ENCODE measurements at places on chromosomes 7 and 10.
A peak's percentile ranks its signal among the peaks of the same experiment; 100 is the strongest.

GRCh38 chr10:117439243-117439912 lies 64.1 kb upstream of the PDZD8 start:
- DNase-seq = peak; percentile 81

DNA sequence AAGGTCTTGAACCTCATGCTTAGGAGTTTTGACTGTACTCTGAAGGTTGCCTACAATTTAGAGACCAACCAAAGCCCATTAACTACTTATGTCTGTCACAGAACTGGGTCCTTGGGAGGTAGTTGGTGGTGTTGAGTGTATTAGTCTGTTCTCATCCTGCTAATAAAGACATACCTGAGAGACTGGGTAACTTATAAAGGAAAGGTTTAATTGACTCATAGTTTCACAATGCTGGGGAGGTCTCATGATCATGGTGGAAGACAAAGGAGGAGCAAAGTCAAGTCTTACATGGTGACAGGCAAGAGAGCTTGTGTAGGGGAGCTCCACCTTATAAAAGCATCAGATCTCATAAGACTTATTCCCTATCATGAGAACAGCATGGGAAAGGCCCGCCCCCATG lies 319.6 kb upstream of the ZMIZ1 start:
- no peak for DNase-seq

GRCh38 chr10:4254101-4254994 lies 469.3 kb upstream of the KLF6 start:
- DNase-seq = peak; percentile 73

- no peak for DNase-seq
Observed at GRCh38 chr7:149664666-149665065, 108.7 kb downstream of the ZNF467 start.

DNA sequence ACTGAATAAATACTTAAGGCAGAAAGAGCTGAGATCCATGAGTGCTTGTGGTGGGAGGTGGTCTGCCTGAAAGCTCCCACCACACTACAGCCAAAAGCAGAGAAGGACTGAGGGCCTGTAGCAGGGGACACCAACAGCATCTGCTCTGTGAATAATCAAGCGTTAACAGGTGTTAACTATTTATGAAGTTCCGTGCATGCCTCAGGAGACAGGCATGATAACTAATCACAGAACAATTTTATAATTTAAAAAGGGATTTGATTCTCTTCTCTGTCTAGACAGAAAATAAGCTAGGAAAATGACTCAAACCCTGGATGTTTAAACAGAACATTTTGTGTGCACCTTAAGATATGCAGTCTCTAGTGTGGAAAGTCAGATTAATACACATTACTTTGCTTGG lies 61.5 kb upstream of the GHITM start:
- no peak for DNase-seq

GRCh38 chr7:113918946-113919345 lies at the start of gene PPP1R3A:
TSS of gene PPP1R3A (minus strand) at chr7:113919009. CDS start at chr7:113918996, 13 bp downstream.
- DNase-seq = no peak

GRCh38 chr7:112891698-112892097 lies 101.5 kb upstream of the TMEM168 start:
- no peak for DNase-seq

DNA sequence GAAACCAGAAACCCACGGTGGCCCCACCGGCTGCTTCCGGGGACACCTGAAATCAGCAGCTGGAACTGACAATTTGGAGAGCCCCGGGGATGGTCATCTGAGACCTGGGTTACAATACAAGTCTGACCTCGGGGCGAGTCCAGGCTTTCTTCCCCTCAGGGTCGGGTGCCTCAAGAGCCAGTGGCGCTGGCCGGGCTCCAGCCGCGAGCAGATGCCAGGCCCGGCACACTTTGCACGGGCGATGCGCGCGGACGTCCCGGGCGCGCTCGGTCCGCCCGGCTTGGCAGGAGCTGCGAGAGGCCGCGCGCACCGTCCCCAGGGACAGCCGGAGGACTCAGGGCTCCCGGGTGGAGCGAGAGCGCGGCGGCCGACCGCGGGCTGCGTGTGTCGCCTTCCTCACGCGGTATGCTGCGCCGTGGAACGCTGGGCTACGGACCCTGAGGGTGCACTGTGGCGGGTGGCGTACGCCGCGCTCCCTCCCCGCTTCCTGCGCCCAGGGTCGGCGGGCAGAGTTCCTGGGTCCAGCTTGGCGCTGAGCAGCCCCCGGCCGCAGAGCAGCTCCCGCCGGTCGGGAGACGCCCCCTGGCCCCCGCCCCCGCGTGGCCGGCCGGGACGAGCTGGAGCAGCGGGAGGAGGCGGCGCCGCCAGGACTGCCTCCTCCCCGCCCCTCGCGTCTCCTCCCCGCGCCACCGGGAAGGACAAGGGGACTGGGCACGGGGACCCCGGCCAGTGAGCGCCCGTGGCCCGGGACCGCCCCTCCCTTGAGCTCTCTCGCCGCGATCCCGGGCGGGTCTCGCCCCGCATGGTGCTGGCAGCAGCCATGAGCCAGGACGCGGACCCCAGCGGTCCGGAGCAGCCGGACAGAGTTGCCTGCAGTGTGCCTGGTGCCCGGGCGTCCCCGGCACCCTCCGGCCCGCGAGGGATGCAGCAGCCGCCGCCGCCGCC lies at the start of gene RBM20:
Gene RBM20, plus strand, starts transcription at position 684 of the 945 bp plus-strand sequence. Its CDS starts 119 bp downstream, at position 803.
- no peak for DNase-seq

GRCh38 chr7:139767561-139767982 lies 10.2 kb downstream of the HIPK2 start:
- DNase-seq = no peak

DNA sequence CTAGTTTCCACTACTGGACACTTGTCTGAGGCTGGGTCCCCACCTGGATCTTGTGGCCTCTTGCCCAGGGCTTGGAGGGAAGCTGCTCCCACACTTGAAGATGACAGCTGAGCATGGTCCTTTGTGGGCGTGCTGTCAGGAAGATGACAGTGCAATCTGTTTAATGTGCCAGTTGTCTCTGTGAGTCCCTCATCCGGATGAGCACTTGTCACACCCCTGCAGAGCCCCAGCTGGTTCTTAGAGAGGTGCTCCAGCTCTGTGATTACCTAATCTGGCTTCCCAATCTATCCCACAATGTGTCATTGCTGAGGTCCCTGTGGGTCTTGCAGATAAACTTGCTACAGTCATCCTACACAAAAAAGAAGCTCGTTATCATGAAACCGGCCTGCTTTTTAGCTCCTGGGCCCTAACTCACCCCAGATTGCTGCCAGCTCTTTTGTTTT lies 34.8 kb upstream of the CCSER2 start:
- no peak for DNase-seq

DNA sequence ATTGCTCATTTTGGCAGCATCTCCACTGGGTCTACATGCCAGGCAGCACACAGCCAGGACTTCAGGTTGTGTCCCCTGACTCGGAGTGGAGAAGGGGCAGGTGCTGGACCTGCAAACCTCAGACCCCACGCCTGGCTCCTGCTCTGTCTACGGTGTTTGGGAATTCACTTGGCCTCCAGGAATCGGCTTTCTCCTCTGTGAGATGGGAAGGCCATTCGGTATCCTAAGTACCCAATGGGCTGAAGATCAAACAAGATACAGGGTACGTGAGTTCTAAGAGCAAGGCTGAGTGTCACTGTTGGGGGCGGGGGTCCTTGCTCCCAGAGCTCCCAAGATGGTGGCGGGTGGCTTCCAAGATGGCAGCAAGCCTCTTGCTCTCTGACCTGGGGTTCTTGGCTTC lies 73.2 kb upstream of the EN2 start:
- no peak for DNase-seq

GRCh38 chr10:51527522-51528219 lies 171.7 kb downstream of the CSTF2T start:
- no peak for DNase-seq

GRCh38 chr7:38025815-38026214 lies 105.4 kb downstream of the EPDR1 start:
- DNase-seq = no peak

GRCh38 chr7:95395755-95396135 lies 430 bp downstream of the PON3 start:
- DNase-seq = no peak

DNA sequence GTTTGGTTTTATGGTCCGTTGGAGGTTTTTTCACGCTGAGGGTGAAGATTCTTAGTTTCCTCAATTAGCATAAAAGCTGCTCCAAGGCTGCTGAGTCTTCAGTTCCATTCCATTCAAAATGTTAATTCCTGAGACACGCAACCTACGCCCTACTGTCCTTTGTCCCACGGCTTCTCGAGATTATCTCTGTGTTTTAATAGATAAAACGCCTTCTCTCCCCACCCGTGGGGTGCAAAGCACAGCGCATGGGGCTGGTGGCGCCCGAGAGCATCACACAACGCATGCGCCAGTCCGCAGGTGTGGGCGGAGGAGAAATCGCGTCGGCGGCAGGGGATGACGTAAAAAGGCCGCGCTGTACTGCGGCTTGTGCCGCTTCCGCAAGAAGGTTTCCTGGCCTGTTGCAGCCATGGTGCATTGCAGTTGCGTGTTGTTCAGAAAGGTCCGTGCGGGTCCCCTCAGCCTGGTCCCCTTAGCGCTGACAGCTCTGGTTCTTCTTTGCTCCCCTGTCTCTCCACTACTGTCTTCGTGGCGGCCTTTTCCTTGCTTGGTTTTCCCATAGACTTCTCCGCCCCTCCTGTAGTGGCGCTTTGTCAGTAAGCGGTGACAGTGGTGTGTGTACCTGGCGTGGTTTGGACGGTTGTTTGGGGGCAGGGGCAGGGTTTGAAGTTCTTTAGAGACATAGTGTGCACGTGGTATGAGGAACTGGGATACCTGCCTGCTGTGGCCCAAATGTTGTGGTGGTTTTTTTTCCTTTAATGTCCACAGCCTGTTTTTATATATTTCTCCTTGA lies at the start of gene GTPBP10:
Gene GTPBP10, plus strand, starts transcription at position 381 of the 790 bp plus-strand sequence. Its CDS starts 26 bp downstream, at position 407.
- DNase-seq = peak; percentile 80

GRCh38 chr10:50610368-50610767 lies 13.4 kb downstream of the SGMS1 start:
- DNase-seq = no peak

- no peak for DNase-seq
Observed at GRCh38 chr7:55144333-55145317, 125.8 kb downstream of the EGFR start.

DNA sequence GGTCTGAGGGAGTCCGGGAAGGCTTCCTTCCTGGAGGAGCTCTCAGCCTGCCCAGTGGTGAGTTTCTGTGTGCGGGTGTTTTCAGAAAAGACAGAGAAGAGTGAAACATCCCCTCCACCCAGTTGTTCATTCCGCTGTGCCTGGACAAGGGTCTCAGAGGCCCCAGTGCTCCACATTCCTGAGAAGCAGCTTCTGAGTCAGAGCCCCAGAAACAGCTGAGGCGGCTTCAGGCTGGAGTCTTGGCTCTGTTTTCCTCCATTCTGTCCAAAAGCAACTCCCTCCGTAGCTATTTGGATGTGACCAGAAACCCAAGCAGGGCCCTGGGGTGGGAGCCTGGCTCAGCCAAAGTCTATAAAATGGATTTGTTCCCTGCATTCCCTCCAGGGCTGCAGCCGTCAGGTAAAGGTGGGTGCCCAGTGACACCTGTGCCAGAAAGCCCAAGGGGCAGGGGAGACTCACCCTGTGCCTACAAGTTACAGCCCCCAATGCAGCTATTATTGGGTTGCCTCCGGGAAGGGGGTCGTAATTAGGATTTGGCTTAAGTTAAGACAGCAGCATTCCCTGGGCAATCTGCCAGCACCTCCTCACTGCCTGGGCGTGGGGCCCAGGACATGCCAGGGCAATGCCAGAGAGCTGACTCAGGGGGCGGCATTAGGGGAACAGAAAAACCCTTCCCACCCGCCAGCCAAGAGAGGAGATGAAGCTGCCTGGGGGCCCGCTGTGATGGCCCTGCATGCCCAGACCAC lies 13.1 kb upstream of the CAMK2G start:
- DNase-seq = peak; percentile 70

- no peak for DNase-seq
Observed at GRCh38 chr7:31856337-31856736, 169.3 kb downstream of the PPP1R17 start.

- DNase-seq = peak; percentile 46
Observed at GRCh38 chr7:83849131-83849530, 200.2 kb upstream of the SEMA3E start.

DNA sequence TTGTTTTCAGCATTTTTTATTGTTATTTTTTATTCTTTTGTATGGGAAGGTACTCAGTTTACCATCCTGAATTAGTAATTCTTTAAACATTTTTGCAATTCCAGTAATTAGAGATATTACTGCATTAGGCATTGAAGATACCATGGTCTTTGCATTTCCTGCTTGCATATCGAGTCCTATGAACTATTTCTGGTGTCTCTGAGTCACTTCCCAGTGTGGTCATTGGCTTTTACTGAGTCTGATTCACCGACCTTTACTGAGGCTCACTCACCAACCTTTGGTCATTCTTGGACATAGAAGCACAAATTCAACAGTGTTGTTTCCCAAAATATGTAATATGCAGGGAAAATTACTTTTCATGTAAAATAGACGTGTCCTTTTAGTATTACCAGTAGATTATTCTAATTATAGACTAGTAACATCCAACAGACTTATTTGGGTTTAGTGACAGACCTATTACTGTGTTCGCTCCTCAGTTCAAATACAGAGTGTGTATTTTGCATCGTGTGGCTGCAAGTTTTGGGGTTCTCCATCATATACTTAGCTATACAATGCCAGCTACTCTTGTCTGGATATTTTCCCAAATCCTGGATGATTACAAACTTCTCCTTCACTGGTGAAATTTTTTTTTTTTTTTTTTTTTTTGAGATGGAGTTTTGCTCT lies 180.7 kb upstream of the PRSS1 start:
- DNase-seq = no peak

GRCh38 chr10:4094751-4095150 lies 309.7 kb upstream of the KLF6 start:
- no peak for DNase-seq

Measured in fibroblast of skin of left biceps (primary cell).